ENCODE measurements at places on chromosomes 6 and 20.

GRCh38 chr6:134720353-134721059 is 229.4 kb downstream of the ALDH8A1 start:
- DNase-seq: no peak

DNA sequence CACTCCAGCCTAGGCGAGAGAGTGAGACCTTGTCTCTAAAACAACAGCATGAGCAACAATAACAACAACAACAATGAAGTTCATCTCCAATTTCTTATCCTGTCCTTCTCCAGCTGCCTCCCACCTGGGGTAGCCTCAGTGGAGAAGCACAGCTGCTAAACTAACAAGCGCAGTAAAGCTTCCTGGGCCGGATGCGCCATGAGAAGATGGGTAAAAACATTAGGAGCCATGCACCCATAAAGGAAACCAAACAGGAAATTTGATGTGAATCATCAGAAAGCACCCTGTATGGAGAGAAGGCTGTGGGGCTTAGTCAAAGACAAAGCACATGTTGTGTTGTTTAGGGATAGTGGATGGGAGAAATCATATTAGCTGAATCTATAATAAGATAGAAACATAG is 61.1 kb upstream of the CCN6 start:
- no peak for DNase-seq

GRCh38 chr6:14254505-14254904 is 136.9 kb downstream of the CD83 start:
- DNase-seq: no peak

DNA sequence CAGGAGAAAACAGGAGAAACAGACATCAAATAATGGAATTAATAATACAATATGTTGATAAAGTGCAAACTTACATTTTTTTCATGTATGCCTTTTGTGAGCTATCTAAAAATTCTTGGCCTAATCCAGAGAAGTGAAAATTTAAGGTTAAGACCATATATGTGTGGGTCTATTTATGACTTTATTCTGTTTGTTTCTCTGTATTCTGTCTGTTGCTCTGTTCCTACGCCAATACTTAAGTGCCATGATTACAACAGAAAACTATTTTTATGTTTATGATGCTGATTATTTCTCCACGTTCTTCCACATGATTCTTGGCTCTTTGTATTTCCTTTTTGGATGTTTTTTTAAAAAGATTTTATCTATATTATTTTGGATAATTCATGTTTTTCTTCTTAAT is 109.6 kb upstream of the MAP3K4 start:
- DNase-seq: no peak

- DNase-seq: no peak
Measured at GRCh38 chr6:69861986-69862385, 4.4 kb upstream of the COL19A1 start.

DNA sequence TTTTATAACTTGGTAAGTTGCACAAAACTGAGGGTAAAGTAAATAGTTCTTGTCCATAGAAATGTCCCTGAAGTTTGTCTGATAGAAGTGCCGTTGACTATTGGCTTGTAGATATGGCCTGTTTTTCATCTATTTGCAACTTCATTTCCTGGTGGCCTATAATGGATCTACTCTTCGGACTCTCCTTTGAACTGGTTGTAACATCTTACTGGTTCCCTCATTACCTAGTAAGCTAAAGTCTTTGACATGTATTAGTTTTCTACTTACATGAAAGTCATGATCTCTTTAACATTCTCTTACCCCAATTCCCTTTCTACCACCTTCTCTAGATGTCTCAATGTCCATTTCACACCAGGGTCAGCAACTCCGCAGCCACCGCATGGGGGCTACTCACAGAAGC is 146.3 kb downstream of the GRM4 start:
- DNase-seq: no peak

GRCh38 chr6:165848086-165848426 is 185.0 kb upstream of the PDE10A start:
- no peak for DNase-seq

GRCh38 chr6:77487808-77488425 is 24.6 kb upstream of the HTR1B start:
- no peak for DNase-seq

DNA sequence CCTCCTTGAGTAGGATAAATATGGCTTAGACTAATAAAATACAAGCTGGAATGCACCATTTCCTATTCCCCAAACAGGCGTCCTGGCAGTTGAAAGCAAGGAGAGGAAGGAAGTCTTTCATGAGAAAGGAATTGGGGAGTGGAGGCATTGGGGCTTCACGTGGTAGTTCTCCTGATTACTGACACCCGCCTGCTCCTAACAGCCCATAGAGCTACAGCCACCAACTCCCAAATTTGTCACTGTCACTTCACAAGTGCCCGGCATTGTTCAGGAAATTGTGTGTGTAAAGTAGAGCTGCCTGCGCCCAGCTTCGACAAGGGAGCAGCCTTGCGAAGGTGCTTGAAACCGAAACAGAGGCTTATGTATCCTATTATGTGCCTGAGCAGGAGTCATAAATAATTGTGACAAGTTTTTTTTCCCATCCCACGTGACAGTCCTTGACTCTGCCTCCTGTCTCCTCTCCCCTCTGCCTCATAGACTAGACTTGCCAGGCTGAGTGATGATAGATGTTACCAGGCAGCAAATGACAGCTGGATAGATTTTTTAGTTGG is 301.7 kb upstream of the ZFP64 start:
- no peak for DNase-seq

DNA sequence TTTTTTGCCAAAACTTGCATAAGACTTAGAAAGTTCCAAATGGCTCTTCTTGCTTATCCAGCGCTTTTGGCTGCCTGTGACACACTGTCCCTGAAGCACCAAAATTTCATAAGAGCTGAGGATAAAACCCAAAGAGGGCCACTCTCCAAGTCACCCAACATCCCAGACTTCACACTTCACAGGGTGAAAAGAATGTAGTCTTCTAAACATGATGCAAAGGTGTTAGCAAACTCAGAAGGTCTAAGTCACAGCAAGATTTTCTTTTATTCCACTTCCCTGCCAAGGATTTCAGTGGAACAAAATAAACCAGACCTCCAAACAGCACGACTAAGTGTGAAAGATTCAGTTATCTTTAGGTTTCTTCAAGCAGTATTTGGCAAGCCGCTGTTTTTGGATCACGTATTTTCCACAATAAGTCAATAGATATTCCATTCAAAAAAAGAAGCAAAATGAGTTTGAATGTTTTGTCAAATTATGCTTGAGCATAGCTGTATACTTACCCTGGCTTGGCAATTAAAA is 44.6 kb upstream of the CD93 start:
- DNase-seq: no peak

DNA sequence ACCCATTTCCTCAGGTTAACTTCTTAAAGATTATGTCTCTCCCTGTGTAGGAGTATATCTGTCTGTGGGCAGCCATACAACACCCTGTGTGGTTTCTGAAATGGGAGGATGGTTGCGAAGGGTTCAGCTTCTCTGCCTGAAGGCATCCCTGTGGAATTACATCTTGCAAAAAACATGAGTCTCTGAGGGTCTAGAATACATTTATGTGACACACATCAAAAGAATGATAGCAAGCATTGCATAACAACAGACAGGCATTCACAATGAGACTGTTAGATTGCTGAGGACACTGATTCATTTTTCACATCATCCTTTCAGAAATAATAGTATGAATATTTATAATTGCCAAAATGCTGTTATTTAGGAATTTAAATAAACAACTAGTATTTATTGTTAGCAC is 670.9 kb downstream of the HTR1B start:
- no peak for DNase-seq

GRCh38 chr6:138491017-138491416 is 8.3 kb downstream of the NHSL1 start:
- DNase-seq: no peak

DNA sequence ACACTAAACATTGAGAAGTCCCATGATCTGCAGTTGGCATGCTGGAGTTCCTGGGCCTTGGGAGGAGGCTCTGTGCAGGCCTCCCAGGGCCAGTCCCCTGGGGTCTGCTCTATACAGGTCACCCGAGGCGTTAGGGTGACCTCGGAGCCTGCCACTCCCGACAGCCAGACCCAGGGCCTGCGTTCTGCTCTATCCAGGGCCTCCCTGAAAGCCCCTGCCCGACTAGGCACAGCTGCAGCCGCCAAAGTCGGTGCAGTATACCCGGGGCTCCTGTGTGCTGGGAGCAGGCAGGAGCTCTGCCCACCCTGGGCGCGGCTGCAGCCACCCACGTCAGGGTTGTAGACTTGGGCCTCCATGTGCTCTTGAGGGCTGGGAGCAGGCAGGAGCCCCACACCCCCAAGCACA is 6.3 kb upstream of the OR14J1 start:
- DNase-seq: no peak

- no peak for DNase-seq
Measured at GRCh38 chr6:9494864-9495263, 920.0 kb downstream of the TFAP2A start.

DNA sequence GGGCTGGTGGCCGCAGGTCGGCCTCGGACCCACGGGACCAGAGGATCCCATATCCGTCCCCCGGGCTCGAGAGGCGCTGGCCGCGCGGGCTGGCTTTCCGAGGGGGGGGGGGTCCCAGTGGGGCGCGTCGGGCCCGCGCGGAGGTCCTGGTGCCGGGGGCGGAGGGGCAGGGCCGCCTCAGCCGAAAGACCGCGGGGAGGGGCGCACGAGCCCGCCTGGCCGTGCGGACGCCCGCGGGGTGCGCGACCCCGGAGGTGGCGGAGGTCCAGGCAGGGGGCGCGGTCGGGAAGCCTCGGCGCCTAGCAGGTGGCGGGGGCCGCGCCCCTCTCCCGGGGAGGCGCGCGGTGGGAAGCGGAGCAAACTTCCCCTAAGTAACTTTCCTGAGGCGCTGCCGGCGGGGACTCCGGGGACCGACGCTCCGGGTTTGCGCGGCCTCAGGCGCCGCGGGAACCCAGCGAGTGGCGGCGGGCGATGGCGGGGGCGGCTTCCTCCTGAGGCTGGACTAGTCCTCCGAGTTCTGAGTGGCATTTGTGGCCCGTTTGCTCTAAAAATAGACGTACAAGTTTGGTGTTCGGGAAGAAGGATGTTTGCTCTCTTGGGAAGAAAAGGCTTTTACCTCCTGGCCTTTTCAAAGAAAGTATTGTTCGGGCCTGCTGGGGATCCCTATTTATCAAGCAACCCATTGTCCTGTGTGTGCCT is 26.5 kb upstream of the BTBD3 start:
- no peak for DNase-seq

- no peak for DNase-seq
Measured at GRCh38 chr20:25360631-25361286, 29.9 kb downstream of the ABHD12 start.

GRCh38 chr6:120938164-120938875 is 396.0 kb downstream of the TBC1D32 start:
- no peak for DNase-seq

GRCh38 chr20:17762243-17762872 is 62.6 kb downstream of the BANF2 start:
- no peak for DNase-seq

- DNase-seq: no peak
Measured at GRCh38 chr6:144248003-144248402, 37.1 kb upstream of the UTRN start.

GRCh38 chr6:55812509-55812908 is 62.9 kb downstream of the BMP5 start:
- no peak for DNase-seq

DNA sequence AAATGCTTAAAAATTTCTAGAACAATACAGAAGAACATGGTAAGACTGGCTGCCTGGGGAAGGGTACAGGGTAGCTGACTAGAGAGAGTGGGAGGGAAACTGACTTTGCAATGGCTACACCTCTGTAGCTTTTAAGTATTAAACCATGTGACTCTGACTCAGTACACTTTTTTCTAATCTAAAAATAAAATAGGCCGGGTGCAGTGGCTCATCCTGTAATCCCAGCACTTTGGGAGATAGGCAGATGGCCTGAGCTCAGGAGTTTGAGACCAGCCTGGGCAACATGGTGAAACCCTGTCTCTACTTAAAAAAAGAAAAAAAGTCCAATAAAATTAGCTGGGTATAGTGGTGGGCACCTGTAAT is 18.5 kb downstream of the ATP9A start:
- no peak for DNase-seq

- DNase-seq: no peak
Measured at GRCh38 chr6:106099235-106099537, 13.1 kb downstream of the PRDM1 start.

- no peak for DNase-seq
Measured at GRCh38 chr6:15152700-15153099, 93.2 kb upstream of the JARID2 start.

DNA sequence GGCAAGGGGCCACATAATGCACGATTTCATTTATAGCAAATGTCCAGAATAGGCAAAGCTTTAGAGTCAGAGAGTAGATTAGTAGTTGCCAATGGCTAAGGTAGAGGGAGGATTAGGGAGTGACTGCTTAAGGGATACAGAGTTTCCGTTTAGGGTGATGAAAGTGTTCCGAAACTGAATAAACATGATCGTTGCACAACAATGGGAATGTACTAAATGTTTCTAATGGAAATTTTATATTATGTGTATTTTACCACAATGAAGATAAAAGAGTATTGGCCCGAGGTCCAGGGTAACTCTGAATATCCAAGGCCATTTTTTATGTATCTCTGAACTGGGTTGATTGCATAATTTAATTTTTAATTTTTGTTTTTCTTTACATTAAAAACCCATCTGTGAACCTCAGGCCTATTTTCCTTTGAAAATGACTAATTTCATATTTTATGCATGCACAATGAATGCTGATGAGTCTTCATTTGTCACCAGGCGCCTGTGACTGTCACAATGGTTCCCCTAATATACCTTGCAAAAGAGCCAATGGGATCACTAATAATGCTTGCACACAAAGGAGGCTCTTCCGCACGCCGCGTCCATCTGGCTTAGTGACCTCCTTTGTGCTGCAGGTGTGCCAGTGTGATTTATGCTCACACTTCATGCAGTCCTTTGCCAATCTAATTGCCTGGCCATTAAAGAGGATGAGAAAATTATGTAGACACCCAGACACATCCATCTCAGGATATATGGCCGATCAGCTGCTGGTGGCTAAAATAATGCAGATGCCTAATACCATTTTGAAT is 612.5 kb downstream of the CDH26 start:
- DNase-seq: no peak

DNA sequence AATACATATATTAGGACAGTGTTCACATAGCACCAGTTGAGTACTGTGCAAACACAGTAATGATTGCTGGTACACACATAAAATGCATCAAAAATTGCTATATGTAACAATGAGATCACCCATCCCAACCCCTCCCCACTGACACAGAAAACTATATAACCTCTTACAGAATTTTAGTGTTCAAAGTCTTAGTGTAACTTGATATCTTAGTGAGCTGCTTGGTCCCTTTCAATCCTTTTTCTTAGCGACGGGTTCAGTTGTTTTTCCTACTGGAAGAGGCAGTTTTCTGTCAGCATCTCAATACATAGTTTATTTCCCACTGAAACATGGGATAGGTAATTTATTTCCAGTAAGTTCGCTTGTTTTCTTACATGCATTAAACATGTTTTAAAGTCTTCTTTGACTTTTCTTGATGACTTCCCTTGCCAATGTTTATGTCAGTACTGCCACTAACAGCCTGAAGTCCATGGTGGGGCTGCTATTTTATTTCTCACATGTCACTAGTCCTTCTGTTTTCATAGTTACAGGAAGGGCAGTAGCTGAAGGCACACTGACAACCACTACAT is 96.4 kb upstream of the FOXC1 start:
- no peak for DNase-seq
